ENCODE measurements at places on chromosomes 6 and 20.

DNA sequence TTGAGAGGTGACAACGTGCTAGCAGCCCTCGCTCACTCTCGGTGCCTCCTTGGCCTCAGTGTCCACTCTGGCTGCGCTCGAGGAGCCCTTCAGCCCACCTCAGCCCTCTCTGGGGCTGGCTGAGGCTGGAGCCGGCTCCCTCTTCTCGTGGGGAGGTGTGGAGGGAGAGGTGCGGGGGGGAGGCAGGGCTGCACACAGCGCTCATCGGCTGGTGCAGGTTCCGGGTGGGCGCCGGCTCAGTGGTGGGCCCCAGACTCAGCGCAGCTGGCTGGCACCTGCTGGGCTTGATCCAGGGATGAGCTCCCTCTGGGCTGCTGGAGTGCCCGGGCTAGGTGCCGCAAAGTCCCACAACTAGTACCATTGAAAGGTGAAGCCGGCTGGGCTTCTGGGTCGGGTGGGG is 957.8 kb upstream of the GJE1 start:
- no peak for DNase-seq

DNA sequence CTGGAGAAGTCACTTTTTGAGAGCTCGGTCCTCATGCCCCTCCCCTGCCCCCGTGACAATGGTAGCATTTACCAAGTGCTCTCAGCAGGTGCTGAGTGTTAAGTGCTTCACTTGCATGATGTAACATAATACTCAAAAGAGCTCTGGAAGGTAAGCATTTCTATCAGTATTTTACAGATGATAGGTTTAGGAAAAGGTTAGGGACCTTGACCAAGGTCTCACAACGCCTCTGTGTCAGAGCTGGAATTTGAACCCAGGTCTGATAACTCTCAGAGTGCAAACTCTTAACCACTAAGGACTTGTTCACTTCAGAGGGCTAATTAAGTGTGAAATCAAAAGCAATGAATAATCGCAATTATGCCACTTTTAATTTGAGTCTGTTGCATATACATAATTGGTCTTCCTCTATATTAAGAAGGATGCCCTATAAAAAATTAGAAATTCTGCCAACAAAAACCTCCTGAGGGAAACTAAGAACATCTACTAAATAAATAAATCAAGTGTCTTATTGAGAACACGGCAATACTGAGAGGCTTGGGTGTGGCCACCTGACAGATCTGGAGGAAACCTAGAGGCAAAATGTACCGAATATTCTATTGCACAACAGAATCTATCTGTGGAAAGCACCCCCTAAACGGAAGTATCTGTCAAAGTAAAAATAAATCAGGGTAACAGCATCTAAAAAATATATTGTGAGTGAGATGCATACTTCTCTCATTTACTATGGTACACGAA is 109.8 kb downstream of the BACH2 start:
- no peak for DNase-seq

GRCh38 chr20:48949304-48950170 is 28.0 kb downstream of the ARFGEF2 start:
- no peak for DNase-seq

- no peak for DNase-seq
These were observed 5.9 kb downstream of the MED20 start for GRCh38 chr6:41914869-41915530.

DNA sequence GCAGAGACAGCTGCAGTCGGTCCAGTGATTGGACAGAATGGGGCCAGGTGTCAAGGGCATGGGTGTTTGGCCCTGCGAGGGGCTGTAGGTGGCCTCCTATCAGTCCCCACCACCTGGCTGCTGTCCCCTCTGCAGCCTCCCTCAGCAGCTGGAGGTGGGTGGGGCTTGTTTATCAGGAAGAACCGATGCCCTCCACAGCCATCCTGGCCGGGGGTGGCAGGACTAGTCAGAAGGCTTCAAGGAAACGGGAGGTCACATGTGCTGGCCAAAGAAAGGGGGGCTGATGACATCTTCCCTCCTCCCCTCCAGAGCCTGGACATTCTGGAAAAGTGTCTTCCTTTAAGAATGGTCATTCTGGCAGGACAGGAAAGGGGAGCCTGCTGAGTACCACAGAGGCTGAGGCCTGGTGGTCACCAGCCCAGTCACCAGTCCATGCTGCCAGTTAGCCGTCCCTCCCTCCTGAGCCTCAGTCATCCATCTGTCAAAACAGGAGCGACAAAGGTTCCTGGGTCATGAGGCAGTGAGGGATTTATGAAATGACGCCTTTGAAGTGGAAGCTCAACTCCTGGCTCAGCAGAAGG is 4.1 kb downstream of the FAM210B start:
- peak; percentile 65 for DNase-seq

DNA sequence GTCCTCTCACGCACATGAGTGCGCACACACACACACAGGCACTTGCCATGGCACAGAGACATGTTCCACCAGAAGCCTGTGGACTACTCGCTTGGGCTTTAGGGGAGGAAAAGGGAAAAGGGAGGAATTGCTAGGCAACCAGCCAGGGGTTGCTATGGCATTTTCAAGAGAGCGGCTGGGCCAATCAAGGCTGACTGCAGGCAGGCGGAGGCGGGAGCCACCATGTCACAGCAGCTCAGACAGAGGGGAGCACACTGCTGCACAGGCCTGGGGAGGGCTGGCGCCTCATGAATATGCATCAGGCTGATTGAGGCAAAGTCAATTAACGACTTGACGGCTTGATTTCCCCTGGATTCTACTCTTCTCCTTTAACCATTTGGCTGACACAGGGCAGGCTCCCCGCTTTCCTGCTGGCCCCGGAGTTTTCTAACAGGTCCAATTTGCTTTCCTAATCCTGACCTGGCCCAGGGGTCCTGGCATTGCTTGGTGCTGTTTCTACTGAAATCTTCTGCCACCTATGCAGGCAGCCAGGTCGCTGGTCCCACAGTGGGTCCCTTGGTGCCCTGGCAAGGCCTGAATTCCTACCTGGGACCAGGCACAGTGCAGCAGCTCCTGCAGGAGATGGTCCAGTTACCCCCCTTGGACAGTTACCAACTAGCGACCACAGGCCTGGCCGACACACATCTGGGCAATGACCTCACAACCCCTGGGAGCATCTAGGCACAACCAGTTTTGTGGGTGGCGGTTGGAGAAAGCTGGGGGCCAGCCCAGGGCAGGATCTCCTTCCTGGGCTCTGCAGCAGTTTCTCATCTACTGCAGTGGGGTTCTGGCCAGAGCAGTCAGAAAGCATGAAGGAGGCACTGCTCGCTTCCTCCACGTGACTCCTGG is 52.1 kb downstream of the YTHDF1 start:
- no peak for DNase-seq

- DNase-seq = no peak
These were observed 199.9 kb upstream of the SOX4 start for GRCh38 chr6:21393441-21394165.

DNA sequence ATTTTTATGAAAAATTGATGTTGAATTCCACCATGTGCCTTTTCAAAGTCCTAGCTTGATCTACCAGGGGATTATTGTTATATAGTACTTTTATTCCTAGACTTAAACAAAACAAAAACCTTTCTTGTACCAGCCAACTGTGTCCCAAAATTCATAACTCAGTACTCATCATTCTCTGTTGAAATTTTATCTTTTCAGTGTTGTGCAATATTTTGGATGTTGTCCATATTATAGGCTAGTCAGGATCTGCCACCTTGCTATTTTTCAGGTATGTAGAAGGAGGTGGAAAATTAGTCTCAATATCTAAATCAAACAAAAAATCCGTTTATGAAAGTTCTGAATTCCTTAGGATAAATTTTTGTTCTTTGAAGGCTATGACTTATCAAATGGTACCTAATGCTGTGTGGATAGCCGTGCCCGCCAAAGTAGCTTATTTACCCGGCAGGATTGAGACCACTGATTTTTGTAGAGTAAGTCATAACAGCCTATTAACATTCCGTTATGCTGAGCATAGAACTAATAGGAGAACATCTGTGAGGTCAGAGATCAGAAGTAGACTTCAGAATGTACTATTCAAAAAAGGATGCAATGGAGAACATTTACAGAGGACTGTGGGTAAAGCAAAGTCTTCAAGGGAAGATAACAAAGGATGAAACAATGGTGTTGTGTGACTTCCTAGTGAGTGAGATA is 304.7 kb downstream of the SOX4 start:
- DNase-seq = no peak

- DNase-seq = no peak
These were observed 2.4 kb downstream of the PGM3 start for GRCh38 chr6:83190626-83191025.

DNA sequence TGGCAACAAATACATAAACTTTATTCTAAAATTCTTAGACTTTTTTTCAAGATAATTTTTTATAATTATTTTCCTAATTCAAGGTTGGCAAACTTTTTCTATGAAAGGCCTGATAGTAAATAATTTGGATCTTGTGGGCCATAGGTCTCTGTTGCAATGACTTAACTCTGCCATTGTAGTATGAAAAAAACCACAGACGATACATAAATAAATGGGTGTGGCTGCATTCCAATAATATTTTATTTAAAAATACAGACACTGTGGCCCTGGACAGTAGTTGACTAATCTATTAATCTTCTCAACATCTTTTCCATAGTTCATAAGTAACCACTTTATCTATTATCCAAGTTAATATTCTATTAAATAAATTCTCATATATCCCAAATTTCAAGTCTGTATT is 281.1 kb downstream of the SYNE1 start:
- no peak for DNase-seq
